Smooth muscle cell of bladder (primary cell): ENCODE measurements at places on chromosomes 6 and 20. TPM values are rescaled to one million over a fixed set of nuclear protein-coding genes. Genes with fewer than 3 reads are reported as not detected.

The RIPPLY2 gene
- total RNA-seq: 0.28 TPM in 1 of 2 replicates, not detected in the other

The PNLDC1 gene
- 0.74 TPM in 1 of 2 replicates, not detected in the other for total RNA-seq

The NCOA3 gene
- 19.1 and 22.6 TPM in 2 replicates for total RNA-seq

The TTLL9 gene
- under 0.01 and 0.09 TPM in 2 replicates for total RNA-seq

The STXBP5 gene
- total RNA-seq: 40.4 and 60.9 TPM in 2 replicates

The PRRT1 gene
- 0.14 and 0.18 TPM in 2 replicates for total RNA-seq

The TXLNB gene
- total RNA-seq: 0.46 and 1.00 TPM in 2 replicates

The ANKRD66 gene
- total RNA-seq: not detected in 2 replicates

The AGER gene
- 0.14 and 0.37 TPM in 2 replicates for total RNA-seq

The PM20D2 gene
- 1.8 and 2.0 TPM in 2 replicates for total RNA-seq

The RNF39 gene
- total RNA-seq: under 0.01 TPM in 1 of 2 replicates, not detected in the other

The MAS1 gene
- under 0.01 and 0.09 TPM in 2 replicates for total RNA-seq

The BPIFB1 gene
- not detected in 2 replicates for total RNA-seq

The MAN1A1 gene
- 142 and 176 TPM in 2 replicates for total RNA-seq
